ENCODE measurements at places on chromosomes 6 and 20. TPM values are rescaled to one million over a fixed set of nuclear protein-coding genes. Genes with fewer than 3 reads are reported as not detected.

Gene SIM1
- polyA plus RNA-seq = 1.7 TPM

Gene NRN1
- polyA plus RNA-seq = 29.4 TPM

Gene ZNF334
- polyA plus RNA-seq = 11.4 TPM

DNA sequence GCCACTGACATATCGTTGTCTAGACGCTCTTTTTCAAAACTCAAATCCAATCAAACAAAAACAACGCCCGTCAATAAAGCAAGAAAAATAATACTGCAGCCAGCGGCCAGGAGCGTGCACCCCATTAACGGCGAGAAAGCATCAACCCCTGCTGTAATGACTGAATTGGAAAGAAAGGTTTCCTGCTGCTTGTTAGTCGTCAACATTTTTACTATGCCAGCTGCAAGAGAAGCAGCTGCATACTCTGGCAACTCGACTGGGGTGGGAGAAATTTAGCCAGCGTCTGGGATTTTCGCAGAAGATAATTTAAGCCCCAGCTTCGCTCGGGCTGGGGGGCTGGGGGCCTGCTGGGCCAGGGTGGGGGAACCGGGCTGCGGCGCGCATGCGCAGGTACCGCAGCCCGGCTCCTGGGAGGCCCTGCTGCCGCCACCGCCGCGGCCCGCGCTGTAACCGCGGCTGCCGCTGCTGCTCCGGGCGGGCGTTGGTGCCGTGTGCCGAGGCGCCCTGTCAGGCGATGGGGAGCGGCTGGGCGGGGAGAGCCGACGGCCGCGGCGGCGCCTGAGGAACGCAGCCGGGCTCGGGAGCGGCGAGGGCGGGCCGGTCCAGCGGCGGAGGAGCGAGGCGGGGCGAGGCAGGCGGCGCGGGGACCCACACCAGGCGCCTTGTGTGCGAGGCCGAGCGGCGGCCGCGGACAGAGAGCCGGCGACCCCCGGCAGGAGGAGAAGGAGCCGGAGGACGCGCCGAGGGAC, 732 bp upstream of the STXBP5 start:
- DNase-seq = peak; percentile 86

DNA sequence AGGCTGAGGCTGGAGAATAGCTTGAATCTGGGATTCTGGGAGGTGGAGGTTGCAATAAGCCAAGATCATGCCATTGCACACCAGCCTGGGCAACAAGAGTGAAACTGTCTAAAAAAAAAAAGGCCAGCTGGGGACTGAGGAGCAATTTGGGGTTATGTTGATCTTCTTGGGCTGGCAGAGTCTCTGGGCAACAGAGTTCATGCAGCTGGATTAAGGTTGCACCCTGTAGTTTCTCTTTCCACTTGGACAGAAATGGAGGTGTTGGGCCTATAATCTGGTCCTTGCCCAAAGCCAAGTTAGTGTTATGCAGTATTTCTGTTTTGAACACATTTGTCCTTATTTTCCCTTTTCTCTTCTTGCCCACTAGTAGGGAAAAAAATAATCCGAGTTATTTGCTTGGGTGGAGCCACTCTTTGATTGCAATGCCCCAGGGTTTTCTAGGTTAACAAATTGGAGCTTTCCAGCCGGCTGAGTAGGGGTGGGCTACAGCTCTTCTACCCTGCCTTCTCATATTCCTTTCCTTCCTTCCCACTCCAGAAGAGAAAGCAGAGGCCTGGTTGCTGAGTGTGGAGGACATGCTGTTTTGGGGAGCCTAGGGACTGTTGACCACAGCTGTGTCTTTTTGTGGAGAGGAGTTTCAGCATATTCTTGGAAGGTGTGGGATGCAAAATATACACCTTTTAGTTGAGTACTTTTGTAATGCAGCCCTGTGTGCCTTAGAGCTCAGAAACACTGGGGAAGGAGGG, 213.9 kb downstream of the SOX4 start:
- DNase-seq = peak; percentile 54

DNA sequence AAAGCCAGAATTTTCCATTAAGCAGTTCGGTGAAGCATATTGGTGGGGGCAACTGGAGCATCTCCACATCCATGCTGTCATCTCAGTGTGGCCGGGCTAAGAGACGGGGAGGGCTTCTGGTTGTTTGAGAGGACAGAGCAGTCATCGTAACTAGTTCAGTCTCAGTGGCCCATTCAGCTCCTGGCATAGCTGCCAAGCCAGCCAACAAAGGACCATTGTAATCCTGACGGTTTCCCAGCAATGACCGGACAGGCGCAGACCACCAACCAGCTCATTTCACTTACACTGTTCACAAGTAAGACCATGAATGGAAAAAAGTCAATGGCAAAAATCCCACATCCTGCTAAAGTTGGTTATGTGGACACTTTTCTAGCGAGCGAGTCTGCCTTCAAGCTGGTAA, 14.9 kb upstream of the HDDC2 start:
- peak; percentile 10 for DNase-seq

DNA sequence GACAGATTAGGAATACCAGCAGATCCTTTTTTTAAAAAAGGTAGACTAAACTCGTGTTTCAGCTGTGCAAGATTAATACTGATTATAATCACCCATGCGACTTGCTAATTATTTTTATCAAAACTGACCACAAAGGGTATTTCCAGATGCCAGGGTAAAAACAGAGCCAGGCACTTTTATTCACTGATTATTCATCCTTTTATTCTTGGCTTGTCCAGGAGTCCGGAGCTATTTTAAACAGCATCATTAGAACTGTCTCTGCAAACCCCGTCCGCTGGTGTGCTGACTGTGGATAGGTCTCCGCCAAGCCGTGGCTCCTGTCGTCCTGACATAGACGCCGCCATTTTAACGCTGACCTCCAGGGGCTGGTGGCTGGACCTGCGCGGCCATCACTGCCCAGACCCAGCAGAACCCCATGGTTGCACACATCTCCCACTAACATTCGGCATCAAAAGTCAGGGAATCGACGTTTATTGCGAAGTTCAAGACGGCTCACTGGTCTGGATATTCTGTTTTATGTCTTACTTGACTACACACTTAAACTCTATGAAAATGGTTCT, 364.8 kb downstream of the THBS2 start:
- no peak for DNase-seq

DNA sequence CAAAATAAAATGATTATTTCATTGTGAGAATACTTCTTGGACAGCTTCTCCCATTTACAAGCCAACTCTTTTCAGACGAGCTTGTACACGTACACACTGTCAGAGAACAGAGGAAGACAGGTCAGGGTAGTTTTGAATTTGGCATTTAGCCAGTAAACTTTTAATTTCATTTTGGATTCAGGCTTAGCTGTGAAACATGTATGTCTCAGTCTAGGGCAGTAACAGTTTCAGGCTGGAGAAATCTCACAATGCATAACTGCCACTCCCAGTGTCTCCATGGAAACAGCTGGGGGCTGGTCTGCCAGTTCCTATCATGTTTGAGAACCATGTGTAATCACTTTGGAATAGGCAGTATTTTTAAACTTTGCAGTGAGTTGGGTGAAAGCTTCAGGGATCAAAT, 22.0 kb upstream of the QKI start:
- peak; percentile 74 for DNase-seq

GRCh38 chr20:44646023-44646640, 5.4 kb downstream of the ADA start:
- DNase-seq = peak; percentile 59

- DNase-seq = peak; percentile 92
These were observed 17.2 kb upstream of the MAP3K4 start for GRCh38 chr6:160974304-160974771.

DNA sequence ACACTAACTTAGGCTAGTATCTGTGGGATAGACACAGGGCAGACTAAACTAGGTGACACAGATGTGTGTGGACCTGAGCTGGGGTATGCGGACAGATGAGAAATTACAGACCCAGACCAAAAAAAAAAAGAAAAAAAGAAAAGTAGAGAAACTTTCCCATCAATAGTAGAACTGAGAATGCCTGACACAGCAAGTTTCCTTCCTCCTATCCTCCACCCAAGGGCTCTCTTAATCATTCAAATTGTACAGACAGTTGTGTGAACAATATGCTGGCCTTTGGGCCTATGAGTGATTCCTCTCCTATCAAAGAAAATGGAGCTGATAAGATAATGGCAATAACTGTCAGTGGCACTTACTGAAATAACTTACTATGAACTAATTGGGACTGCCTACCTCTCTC, 226.7 kb upstream of the PRDM1 start:
- no peak for DNase-seq

DNA sequence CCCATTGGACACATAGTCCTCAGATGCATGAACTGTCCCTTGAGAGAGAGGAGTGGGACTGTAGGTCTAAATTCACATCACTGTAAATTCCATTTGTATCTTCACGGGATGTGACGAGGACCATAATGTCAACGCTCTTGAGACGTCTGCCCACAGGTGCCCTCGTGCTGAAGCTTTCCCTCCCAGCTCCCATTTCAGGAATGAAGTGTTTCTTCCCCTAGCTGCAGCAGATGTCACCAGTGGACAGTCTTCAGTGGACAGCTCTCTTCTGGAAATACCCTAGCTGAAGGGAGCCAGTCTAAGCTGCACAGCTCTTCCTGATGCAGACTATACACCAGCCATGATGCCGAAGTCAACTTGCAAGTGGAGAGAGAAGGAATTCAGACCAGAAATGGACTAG, 217.4 kb upstream of the ECI2 start:
- peak; percentile 56 for DNase-seq

GRCh38 chr6:93104195-93104817, 315.1 kb downstream of the EPHA7 start:
- no peak for DNase-seq

All from muscle of leg (tissue), 16 donors.